Activated CD8-positive, alpha-beta T cell treated with anti-CD3 and anti-CD28 coated beads for 36 hours (primary cell): ENCODE measurements at places on chromosomes 7 and 10.
A peak's percentile ranks its signal among the peaks of the same experiment; 100 is the strongest.

GRCh38 chr10:5855979-5856700, 33.6 kb downstream of the ANKRD16 start:
- H3K4me1 ChIP-seq: peaks cover 3% of the 10 kb centered on the region
- H3K27ac ChIP-seq: no peak overlapping the region
- DNase-seq: no peak

DNA sequence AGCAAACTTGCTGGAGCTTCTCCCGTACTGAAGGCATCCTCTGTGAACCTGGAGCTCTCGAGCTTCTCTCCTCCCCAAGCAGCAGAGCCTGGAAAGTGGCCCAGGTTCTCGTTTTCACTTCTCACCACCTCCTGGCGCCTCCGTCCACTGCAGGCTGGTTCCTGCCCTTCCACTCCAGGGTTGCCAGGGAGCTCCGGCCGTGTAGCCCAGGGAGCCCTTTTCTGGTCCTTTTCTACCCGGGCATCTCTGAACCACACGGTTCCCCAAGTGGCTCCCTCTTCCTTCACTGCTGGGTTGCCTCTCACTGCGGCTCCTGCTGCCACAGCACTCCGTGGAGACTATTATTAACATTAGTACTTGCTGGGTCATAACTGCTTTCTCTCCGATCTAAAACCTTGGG, 208.6 kb upstream of the PPP2R2D start:
- H3K27me3 ChIP-seq: no peaks in the 10 kb centered on the region
- no peak overlapping the region for H3K4me3 ChIP-seq
- H3K27ac ChIP-seq: no peak overlapping the region
- H3K4me1 ChIP-seq: no peaks in the 10 kb centered on the region
- H3K36me3 ChIP-seq: no peaks in the 10 kb centered on the region

DNA sequence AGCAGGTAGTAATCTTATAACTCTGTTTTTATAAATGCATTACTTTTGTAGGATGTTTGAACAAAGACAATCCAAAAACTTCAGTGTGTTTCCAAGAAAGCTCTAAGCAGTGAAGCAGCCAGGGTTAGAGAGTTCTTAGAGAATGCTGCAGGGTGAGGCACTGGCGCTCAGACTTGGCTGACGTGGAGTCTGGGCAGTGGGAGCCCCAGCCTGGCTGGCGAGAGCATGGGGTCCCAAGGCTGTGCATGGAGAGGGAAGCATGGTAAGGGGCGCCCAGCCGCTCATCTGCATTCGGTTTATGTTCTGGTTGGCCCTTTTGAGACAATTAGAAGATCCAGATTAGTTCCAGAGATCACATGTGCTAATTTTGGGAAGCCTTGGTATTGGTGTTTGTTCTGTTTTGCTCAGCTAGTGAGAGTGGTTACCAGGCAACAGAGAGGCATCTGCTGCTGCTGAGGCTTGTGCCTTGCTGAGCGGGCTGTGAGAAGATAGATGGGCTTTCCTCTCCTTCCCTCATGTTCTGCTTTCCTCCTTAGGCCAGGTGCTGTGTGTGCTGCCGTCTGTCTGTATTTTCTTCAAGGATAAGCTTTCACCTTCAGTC, 10.3 kb downstream of the SUN1 start:
- H3K4me3 ChIP-seq: no peak overlapping the region
- DNase-seq: no peak
- no peak overlapping the region for H3K27ac ChIP-seq
- no peaks in the 10 kb centered on the region for H3K4me1 ChIP-seq

- no peak overlapping the region for H3K4me3 ChIP-seq
- H3K4me1 ChIP-seq: peaks cover 14% of the 10 kb centered on the region
- H3K36me3 ChIP-seq: peaks cover 4% of the 10 kb centered on the region
- no peak overlapping the region for H3K27ac ChIP-seq
- H3K27me3 ChIP-seq: peaks cover 3% of the 10 kb centered on the region
Measured at GRCh38 chr10:93154531-93154930, 80.8 kb downstream of the CYP26A1 start.

- H3K4me3 ChIP-seq: no peak overlapping the region
- H3K36me3 ChIP-seq: peaks cover 37% of the 10 kb centered on the region
- no peak for DNase-seq
Measured at GRCh38 chr7:99030951-99031350, 113.0 kb downstream of the SMURF1 start.

DNA sequence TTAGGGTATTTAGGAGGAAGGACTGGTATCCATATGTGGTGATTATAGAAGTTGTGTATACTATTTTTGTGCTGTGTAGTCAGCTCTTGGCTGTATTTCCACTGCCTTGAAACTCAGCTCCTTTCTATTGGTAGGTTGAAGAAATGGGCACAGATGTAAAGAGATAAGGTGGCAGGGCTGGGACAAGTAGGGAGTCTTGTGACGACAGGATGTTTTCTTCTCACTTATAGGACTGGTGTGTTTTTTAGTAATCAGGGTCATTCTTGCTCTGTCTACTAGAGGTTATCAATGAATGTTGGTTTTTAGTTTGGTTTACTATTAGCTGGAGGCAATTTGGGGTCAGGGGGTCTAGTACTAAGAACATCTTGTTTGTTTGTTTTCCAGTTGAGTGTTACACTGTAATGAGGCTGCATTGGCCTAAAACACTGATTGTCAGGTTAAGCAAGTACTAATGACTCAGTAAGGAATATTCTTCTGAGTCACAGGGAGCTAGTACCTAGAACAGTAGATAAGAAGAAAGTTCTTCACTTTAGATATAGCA, 11.8 kb downstream of the UBN2 start:
- H3K27ac ChIP-seq: no peak overlapping the region
- H3K4me3 ChIP-seq: no peak overlapping the region
- H3K27me3 ChIP-seq: no peaks in the 10 kb centered on the region
- H3K36me3 ChIP-seq: peaks cover 24% of the 10 kb centered on the region

DNA sequence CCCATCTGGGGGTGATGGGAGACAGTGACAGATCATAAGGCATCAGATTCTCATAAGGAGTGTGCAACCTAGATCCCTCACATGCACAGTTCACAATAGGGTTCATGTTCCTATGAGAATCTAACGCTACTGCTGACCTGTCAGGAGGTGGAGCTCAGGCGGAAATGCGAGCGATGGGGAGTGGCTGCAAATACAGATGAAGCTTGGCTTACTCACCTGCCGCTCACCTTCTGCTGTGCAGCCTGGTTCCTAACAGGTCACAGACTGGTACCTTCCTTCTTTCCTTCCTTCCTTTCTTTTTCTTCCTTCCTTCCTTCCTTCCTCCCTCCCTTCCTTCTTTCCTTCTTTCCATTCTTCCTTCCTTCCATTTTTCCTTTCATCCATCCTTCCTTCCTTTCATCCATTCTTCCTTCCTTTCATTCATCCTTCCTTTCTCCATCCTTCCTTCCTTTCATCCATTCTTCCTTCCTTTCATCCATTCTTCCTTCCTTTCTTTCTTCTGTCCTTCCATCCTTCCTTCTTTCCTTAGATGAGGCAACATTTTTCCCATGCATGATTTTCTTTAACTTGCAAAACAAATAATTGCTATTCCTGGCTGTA, 370.0 kb upstream of the AUTS2 start:
- H3K4me3 ChIP-seq: no peak overlapping the region
- H3K36me3 ChIP-seq: no peaks in the 10 kb centered on the region
- no peaks in the 10 kb centered on the region for H3K4me1 ChIP-seq
- H3K27ac ChIP-seq: no peak overlapping the region

DNA sequence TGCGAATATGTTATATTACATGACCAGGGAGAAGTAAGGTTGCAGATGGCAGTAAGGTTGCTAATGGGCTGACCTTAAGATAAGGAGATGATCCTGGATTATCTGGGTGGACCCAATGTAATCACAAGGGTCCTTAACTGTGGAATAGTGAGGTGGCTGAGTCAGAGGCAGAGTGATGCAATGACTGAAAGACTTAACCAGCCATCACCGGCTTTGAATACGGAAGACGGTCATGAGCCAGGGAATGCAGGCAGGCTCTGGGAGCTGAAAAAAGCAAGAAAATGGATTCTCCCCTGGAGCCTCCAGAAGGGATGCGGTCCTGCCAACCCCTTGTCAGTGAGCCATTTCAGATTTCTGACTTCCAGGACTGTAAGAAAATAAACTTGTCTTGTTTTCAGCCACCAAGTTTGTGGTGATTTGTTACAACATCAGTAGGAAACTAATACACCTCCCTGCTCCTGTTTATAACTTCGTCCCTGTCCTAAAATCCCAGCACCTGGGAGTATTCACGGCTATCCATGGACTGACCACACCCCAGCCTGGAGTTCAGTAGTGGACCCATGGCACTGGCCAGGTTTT, 4.6 kb upstream of the C10orf95 start:
- DNase-seq: no peak
- H3K27me3 ChIP-seq: no peaks in the 10 kb centered on the region
- H3K4me3 ChIP-seq: no peak overlapping the region
- H3K36me3 ChIP-seq: peaks cover 37% of the 10 kb centered on the region

GRCh38 chr10:104577163-104577562, 63.9 kb upstream of the SORCS3 start:
- H3K36me3 ChIP-seq: no peaks in the 10 kb centered on the region
- peaks cover 4% of the 10 kb centered on the region for H3K4me1 ChIP-seq
- DNase-seq: no peak
- H3K27me3 ChIP-seq: peaks cover 17% of the 10 kb centered on the region
- no peak overlapping the region for H3K4me3 ChIP-seq

DNA sequence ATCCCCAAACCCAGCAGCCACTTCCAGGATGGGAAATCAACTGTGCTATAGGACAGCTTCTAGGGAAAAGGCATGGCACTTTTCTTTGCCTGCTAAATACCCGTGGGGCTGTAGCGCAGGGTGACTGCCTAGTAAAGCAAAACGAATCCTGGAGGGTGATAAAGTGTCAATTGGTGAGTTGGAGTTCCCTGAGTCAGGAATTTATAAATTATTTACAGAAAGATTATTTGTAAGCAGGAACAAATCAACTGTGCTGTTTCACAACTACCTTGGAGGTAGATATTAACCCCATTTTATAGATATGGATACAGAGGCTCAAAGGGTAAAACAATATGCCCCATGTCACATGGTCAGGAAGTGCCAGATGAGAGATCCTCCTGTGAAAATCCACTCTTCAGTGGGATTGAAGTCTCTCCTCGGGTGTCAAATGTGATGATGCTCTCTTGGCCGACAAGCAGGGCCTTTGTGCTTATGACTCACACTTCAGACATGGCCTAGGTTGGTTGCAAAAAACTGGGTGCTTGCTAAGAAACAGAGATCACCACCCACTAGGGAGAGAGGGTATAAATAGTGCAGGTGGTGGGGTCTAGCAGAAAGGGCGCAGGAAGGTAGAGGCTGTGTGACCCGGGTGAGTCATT, 383.2 kb upstream of the ZMIZ1 start:
- H3K4me1 ChIP-seq: peaks cover 3% of the 10 kb centered on the region
- no peaks in the 10 kb centered on the region for H3K27me3 ChIP-seq
- peak; percentile 26 for DNase-seq
- H3K36me3 ChIP-seq: no peaks in the 10 kb centered on the region

- no peak overlapping the region for H3K4me3 ChIP-seq
- peaks cover 27% of the 10 kb centered on the region for H3K36me3 ChIP-seq
- H3K4me1 ChIP-seq: peaks cover 7% of the 10 kb centered on the region
- no peaks in the 10 kb centered on the region for H3K27me3 ChIP-seq
Measured at GRCh38 chr10:87072449-87072848, 22.2 kb downstream of the GLUD1 start.

DNA sequence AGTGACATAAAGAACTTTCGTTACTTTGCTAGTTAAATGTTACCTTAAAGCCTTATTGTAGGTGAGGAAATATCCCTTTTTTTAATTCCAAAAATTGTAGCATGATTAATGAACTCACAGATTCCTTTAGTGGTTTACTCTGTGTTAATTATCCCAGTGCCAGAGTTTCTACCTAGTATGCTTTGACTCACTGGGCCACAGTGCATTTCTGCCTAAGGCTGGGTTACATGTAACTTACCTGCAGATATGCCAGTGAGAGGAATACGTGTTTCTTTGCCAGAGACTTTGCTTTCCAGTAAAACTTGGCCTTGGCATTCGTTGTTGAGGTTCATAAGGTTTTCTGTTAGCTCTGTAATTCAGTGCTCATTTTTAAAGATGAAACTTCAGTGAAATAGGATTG, 380.8 kb upstream of the LRGUK start:
- H3K27ac ChIP-seq: no peak overlapping the region
- H3K4me3 ChIP-seq: no peak overlapping the region
- no peaks in the 10 kb centered on the region for H3K4me1 ChIP-seq
- DNase-seq: no peak
- no peaks in the 10 kb centered on the region for H3K36me3 ChIP-seq

DNA sequence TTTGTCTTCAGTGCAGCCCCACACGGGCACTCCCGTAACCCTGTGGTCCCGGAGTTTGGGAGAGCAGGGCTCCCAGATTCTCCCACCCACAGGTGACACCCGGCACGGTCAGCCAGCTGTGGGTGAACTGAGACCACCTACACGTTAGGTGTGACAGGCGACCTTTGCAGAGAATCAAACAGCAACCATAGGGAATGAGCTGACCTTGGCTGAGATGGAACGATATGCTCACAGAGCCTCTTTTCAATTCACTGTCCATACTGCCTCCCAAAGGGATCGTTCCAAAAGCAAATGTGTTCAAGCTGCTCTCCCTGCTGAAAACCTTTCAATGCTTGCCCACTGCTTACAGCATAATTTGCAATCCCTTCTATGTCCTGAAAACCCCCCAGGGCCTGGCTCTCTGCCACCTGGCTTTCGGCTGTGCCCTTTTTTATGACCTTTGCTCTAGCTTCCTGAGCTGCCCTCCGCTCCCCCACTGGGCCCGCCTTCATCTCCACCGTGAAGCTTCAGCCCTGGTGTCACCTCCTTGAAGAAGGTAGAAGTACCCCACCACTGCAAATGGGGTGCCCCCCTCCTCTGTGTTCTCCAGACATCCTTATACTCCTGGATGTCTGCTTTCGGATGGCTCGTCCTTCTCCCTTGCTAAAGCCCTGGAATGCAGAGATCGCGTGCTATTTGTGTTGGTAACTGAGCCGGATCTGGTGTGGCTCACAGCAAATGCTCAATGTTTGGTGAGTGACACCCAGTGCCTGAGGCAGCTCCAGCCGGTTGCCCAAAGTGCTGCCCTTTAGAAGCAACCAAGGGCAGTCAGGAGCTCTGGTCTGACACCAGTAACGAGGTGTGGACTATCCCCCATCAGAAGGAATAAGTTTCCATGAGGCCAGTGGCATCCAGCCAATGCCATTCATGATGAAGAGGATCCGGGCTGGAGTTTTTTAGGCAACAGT, 90.4 kb downstream of the KIAA1549 start:
- H3K27ac ChIP-seq: no peak overlapping the region
- H3K4me1 ChIP-seq: peaks cover 6% of the 10 kb centered on the region
- H3K27me3 ChIP-seq: no peaks in the 10 kb centered on the region

DNA sequence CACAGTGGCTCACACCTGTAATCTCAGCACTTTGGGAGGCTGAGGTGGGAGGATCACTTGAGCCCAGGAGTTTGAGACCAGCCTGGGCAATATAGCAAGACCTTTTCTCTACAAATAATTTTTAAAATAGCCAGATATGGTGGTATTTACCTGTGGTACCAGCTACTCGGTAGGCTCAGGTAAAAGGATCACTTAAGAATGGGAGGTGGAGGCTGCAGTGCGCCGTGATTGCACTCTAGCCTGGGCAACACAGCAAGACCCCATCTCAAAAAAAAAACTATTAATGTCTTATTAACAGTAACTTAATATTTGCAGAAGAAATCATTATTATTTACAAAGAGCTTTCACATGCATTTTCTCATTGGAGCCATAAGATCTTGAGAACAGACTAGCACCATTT, 103.6 kb downstream of the SGMS1 start:
- no peak overlapping the region for H3K27ac ChIP-seq
- no peak for DNase-seq
- peaks cover 7% of the 10 kb centered on the region for H3K36me3 ChIP-seq
- peaks cover 26% of the 10 kb centered on the region for H3K4me1 ChIP-seq

GRCh38 chr7:158842486-158842885, 13.2 kb upstream of the ESYT2 start:
- H3K36me3 ChIP-seq: no peaks in the 10 kb centered on the region
- H3K27ac ChIP-seq: peak overlapping the region; percentile 16
- peaks cover 18% of the 10 kb centered on the region for H3K4me1 ChIP-seq
- DNase-seq: no peak
- no peaks in the 10 kb centered on the region for H3K27me3 ChIP-seq
